ENCODE measurements at places on chromosomes 5 and 9. TPM values are rescaled to one million over a fixed set of nuclear protein-coding genes. Genes with fewer than 3 reads are reported as not detected.

- H3K27ac ChIP-seq = peak overlapping the region; percentile 89
- peaks cover 26% of the 10 kb centered on the region for H3K4me1 ChIP-seq
- DNase-seq = no peak
- H3K36me3 ChIP-seq = no peaks in the 10 kb centered on the region
- peak overlapping the region; percentile 69 for H3K4me3 ChIP-seq
- H3K27me3 ChIP-seq = no peaks in the 10 kb centered on the region
Measured at GRCh38 chr9:100426189-100426529, 784 bp upstream of the MSANTD3 start.

GRCh38 chr5:157926977-157927376 lies 68.0 kb upstream of the CLINT1 start:
- H3K4me1 ChIP-seq = no peaks in the 10 kb centered on the region
- H3K36me3 ChIP-seq = no peaks in the 10 kb centered on the region
- DNase-seq = no peak
- no peak overlapping the region for H3K4me3 ChIP-seq

DNA sequence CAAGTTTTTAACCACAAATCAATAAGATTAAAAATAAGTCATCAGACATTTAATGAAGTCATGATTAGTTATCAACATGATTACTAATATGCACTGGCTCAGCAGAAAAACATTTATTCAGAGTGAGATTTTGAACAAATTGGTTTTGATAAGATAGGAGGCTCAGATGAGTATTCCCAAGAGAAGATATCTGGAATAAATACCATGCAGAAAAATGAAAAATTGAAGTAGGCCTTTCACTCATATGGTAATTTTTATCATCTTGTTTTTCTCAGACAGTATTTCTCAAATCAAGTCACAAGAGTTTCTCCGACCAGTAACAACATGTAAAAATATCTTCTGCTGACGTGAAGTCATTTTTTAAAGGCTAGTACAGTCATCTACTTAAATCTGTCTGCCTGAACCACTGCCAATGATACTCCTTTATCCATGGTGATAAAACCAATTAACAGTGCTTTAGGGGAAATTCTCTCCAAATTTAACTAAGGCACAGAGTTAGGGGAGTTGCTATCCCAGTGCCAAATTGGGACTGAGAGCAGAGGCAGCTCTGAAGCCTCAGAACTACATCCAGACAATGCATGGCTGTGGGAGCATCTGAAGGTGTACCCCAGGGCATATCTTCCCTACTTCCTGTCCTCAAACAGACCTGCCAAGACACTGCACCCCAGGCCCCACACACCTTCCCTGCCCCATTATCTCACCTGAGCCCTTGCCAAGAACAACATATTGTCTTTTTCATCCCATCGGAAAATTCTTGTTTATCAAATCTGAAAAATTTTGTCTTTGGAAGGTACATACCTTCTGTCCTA lies 105.5 kb upstream of the TSLP start:
- H3K27me3 ChIP-seq = no peaks in the 10 kb centered on the region
- no peak overlapping the region for H3K4me3 ChIP-seq
- no peaks in the 10 kb centered on the region for H3K4me1 ChIP-seq
- H3K27ac ChIP-seq = no peak overlapping the region
- H3K36me3 ChIP-seq = no peaks in the 10 kb centered on the region
- no peak for DNase-seq

GRCh38 chr5:128093368-128093767 lies 9.8 kb downstream of the SLC12A2 start:
- DNase-seq = no peak
- H3K4me1 ChIP-seq = no peaks in the 10 kb centered on the region
- no peaks in the 10 kb centered on the region for H3K27me3 ChIP-seq
- H3K27ac ChIP-seq = no peak overlapping the region

DNA sequence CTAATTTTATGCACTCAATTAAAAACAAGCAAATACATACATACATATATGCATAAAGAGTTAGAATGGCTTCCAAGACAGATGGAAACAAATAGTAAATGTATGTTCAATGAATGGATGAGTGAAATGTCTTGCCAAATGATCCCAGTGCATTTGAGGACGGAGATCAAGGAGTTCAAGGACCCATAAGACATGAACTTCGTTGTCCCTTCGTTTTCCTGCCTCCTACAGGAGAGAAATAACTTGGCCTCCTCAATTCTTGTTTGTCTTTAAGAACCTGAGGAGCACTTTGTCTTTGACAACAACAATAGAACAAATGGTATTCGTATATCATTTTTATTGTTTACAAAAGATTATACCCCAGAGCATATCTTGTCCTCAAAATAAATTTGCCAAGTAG lies 2.4 kb upstream of the PAPPA start:
- no peak overlapping the region for H3K4me3 ChIP-seq
- H3K36me3 ChIP-seq = no peaks in the 10 kb centered on the region
- H3K4me1 ChIP-seq = no peaks in the 10 kb centered on the region
- H3K27ac ChIP-seq = peak overlapping the region; percentile 81
- no peaks in the 10 kb centered on the region for H3K27me3 ChIP-seq
- DNase-seq = no peak

- H3K27ac ChIP-seq = no peak overlapping the region
- H3K36me3 ChIP-seq = no peaks in the 10 kb centered on the region
- H3K4me1 ChIP-seq = no peaks in the 10 kb centered on the region
- H3K4me3 ChIP-seq = no peak overlapping the region
Measured at GRCh38 chr5:175861337-175862130, 9.8 kb upstream of the CPLX2 start.

DNA sequence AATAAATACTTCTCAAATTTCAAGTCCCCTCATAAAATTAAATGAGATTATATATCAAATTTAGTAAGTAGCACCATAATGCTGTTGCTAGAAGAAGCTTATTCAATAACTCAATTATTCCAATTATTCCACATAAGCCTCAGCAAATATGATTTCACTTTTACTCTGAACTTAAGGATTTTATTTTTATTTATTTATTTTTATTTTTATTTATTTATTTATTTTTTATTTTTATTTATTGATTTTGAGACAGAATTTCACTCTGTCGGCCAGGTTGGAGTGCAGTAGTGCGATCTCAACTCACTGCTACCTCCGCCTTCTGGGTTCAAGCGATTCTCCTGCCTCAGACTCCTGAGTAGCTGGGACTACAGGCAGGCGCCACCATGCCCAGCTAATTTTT lies 1308.3 kb upstream of the CDH9 start:
- H3K4me3 ChIP-seq = no peak overlapping the region
- H3K36me3 ChIP-seq = no peaks in the 10 kb centered on the region
- no peaks in the 10 kb centered on the region for H3K4me1 ChIP-seq
- DNase-seq = no peak
- no peak overlapping the region for H3K27ac ChIP-seq
- no peaks in the 10 kb centered on the region for H3K27me3 ChIP-seq

DNA sequence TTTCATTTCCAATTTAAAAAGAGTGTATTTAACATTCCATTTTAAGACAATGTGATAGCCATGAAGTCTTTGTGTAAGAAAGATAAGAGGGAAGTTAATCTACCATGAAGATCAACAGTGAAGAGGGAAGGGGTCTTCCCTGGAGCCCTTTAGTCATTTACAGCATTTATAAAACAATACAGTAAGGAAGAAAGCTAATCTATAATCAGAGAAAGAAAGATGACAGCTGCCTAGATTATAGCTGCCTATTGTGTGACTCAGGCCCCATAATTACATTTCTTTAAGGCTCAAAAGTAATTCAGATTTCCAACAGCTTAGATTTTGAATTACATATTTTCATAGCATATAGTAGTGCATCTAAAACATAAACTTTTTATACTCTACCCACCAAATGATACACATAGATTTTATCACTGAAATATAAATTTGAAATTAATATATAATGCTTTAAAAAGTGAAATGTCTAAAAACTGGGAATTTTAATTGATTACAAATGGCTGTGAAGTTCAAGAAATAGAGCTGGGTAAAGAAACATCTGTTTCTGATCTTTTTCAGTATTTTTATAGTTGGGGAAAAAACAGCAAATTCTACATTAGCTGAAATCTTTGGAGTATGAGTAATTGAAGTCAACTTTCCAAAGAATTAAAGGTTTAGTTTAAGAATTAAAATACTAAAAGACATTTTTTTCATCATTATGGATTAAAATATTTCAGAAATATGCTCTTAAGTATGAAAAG lies 89.6 kb downstream of the RIC1 start:
- H3K4me3 ChIP-seq = no peak overlapping the region
- H3K27me3 ChIP-seq = no peaks in the 10 kb centered on the region

DNA sequence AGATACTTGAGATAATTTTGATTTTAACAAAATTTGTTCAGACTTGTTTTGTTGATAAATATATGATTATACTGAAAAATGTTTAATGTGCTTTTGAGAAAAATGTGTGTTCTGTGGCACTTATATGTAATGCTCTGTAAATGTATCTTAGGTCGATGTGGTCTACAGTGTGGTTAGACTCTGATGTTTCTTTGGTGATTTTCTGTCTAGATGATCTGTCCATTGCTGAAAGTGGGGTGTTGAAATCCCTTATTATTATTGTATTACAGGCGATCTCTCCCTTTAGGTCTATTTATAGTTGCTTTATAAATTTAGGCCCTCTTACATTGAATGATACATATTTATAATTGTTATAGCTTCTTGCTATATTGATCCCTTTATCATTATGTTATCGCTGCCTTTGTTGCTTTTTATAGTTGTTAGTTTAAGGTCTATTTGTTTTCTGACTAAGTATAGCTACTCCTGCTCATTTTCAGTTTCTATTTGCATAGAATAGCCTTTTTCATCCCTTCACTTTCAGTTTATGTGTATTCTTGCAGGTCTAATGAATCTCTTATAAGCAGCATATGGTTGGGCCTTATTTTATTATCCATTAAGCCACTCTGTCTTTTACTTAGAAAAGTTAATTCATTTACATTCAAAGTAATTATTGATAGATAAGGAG lies 124.3 kb downstream of the MRPS30 start:
- H3K27me3 ChIP-seq = no peaks in the 10 kb centered on the region
- no peak for DNase-seq
- H3K4me1 ChIP-seq = no peaks in the 10 kb centered on the region
- H3K36me3 ChIP-seq = no peaks in the 10 kb centered on the region
- no peak overlapping the region for H3K4me3 ChIP-seq
- H3K27ac ChIP-seq = no peak overlapping the region

- DNase-seq = no peak
- H3K4me1 ChIP-seq = no peaks in the 10 kb centered on the region
- H3K27me3 ChIP-seq = no peaks in the 10 kb centered on the region
- no peak overlapping the region for H3K27ac ChIP-seq
Measured at GRCh38 chr5:17154211-17154996, 63.0 kb upstream of the BASP1 start.

GRCh38 chr5:37881359-37881758 lies 41.5 kb upstream of the GDNF start:
- DNase-seq = no peak
- H3K36me3 ChIP-seq = no peaks in the 10 kb centered on the region
- no peak overlapping the region for H3K27ac ChIP-seq
- H3K4me1 ChIP-seq = no peaks in the 10 kb centered on the region

- DNase-seq = no peak
- no peaks in the 10 kb centered on the region for H3K36me3 ChIP-seq
- no peak overlapping the region for H3K27ac ChIP-seq
- H3K4me3 ChIP-seq = no peak overlapping the region
- no peaks in the 10 kb centered on the region for H3K4me1 ChIP-seq
Measured at GRCh38 chr5:113216545-113216944, 218.2 kb downstream of the TSSK1B start.

GRCh38 chr9:98006127-98006796 lies 23.1 kb downstream of the ANP32B start:
- H3K4me1 ChIP-seq = peaks cover 19% of the 10 kb centered on the region
- H3K36me3 ChIP-seq = peaks cover 56% of the 10 kb centered on the region
- no peak for DNase-seq
- no peak overlapping the region for H3K4me3 ChIP-seq

- DNase-seq = no peak
- no peaks in the 10 kb centered on the region for H3K27me3 ChIP-seq
- no peak overlapping the region for H3K4me3 ChIP-seq
- H3K36me3 ChIP-seq = no peaks in the 10 kb centered on the region
Measured at GRCh38 chr9:124549016-124549415, 41.8 kb upstream of the NR5A1 start.

DNA sequence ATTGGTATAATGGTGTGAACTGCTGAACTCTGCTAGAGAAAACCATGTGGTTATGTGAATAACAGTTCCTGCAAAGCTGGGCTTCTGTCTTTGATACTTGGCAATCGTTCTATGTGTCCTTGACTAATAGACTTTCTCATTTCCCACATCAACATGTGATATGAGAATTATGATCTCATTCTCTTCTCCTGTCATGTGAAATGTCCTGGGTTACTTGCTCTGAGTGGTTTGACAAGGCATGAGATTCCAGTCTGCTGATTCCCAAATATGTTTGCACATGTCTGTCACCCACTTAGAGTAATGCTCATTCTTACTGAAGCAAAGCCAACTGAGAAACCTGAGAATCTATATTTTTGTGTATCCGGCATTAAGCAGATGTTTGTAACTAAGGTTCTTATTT lies 141.2 kb downstream of the PARP8 start:
- DNase-seq = no peak
- H3K4me3 ChIP-seq = no peak overlapping the region
- no peak overlapping the region for H3K27ac ChIP-seq
- H3K4me1 ChIP-seq = no peaks in the 10 kb centered on the region

DNA sequence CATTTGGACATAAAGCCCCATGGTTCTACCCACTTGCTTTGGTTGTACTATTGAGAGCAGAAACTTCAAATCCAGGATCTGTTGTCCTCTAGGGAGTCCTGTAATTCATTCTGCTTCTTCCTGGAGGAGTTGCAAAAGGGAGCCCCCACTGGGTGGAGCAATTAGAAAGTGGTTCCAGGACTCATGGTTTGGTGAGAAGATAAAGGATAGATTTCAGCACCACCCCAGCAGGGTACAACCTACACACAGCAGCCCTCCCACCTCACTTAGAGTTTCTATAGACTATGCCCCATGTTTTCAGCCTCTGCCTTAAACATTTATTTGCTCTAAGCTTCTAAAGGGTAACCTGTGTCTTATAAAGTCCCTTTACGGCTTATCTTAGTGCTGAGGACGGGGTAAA lies 112.6 kb upstream of the ARRDC3 start:
- H3K36me3 ChIP-seq = no peaks in the 10 kb centered on the region
- H3K27me3 ChIP-seq = no peaks in the 10 kb centered on the region
- H3K4me3 ChIP-seq = no peak overlapping the region
- no peaks in the 10 kb centered on the region for H3K4me1 ChIP-seq

GRCh38 chr5:168039566-168040248 lies 251.7 kb upstream of the WWC1 start:
- no peak for DNase-seq
- no peak overlapping the region for H3K4me3 ChIP-seq
- H3K27ac ChIP-seq = no peak overlapping the region
- no peaks in the 10 kb centered on the region for H3K4me1 ChIP-seq
- H3K36me3 ChIP-seq = no peaks in the 10 kb centered on the region

- H3K27me3 ChIP-seq = no peaks in the 10 kb centered on the region
- H3K27ac ChIP-seq = no peak overlapping the region
- H3K4me1 ChIP-seq = no peaks in the 10 kb centered on the region
- H3K36me3 ChIP-seq = no peaks in the 10 kb centered on the region
- DNase-seq = no peak
Measured at GRCh38 chr5:124034963-124035362, 523.0 kb downstream of the CSNK1G3 start.

DNA sequence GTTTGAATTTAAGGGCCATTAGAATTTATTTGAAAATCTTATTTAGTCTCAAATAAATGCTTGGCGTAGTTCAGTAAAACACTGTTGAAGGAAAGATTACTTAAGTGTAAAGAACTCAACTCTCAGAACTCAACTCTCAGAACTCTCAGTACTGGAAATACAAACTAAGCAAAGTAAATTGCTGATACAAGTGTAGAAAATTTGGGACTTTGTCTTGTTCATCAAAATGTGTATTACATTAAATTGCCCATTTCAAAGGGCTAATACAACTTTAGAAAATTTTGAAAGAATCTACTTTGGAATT lies 99.4 kb downstream of the CSNK1G3 start:
- H3K27me3 ChIP-seq = no peaks in the 10 kb centered on the region
- DNase-seq = no peak
- H3K27ac ChIP-seq = no peak overlapping the region

ZNF189 gene
- total RNA-seq = 30.4 TPM

IL5 gene
- not detected for total RNA-seq

WDR38 gene
- total RNA-seq = not detected

HTR4 gene
- total RNA-seq = 0.21 TPM

SPATA6L gene
- total RNA-seq = not detected

Measured in ascending aorta (tissue), 2 donors.